ENCODE measurements at places on chromosomes 4 and X.

- no peak for DNase-seq
Observed at GRCh38 chr4:41148292-41148691, 66.0 kb downstream of the APBB2 start.

DNA sequence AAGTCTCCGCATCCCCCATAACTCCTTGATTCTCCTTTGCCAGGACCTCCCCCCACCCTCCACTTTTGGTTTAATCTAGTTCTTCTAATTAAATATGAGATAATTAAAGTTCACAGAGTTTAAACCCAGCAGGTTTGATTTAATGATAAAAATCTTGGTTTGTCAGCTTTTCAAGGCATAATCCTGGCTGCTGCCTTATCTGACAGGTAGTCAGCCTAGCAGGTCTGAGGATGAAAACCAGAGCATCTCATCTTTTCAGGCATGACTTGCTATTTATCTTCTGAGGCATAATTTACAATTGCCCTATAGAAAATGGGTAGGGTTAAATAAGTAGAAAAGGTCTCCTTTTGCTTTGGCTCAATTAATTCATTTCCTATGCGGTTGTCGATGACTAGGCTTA, 591.2 kb downstream of the RPA4 start:
- DNase-seq: no peak

DNA sequence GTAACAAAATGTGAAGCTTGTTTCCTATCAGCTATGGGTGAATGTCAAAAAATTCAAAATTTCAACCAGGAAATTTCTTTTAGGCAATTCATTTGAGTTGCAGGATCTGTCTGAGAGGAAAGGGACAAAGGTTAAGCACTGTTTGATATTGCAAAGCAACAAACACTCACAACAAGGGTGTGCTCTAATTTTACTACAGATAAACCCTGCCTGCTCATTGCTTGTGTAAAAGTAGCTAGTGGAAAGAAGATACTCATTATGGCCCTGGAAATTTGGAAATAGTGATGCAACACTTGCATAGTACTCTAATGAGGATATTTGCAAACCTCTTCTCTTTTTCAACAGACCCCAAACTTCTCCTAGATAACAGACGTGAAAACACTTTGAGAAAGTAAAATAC, 27.1 kb downstream of the FAM47E start:
- no peak for DNase-seq

GRCh38 chrX:68748030-68748429, 80.8 kb upstream of the EFNB1 start:
- no peak for DNase-seq

DNA sequence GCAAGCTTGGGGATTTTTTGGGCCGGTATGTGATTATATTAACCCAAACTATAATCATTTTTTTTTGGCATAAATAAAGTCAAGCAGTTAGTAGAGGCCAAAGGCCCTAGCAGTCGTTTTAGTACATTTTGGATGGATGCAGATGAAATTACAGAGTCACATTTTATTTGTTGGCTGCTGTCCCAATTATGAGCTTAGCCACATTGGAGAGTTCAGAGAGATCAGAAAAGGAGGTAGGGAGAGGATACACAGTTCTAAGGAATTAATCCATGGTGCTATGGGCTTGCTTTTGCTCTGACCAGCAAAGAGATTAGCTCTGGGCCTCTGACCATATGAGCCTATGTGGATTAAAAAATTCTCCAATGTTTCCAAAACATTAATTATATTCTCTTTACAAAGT, 395.1 kb downstream of the RAPGEF2 start:
- DNase-seq: no peak

Measured in MCF 10A (cell line).